ENCODE measurements at places on chromosomes 2 and 18.

GRCh38 chr2:228038967-228039366 is 142.5 kb downstream of the SPHKAP start:
- no peak for DNase-seq

DNA sequence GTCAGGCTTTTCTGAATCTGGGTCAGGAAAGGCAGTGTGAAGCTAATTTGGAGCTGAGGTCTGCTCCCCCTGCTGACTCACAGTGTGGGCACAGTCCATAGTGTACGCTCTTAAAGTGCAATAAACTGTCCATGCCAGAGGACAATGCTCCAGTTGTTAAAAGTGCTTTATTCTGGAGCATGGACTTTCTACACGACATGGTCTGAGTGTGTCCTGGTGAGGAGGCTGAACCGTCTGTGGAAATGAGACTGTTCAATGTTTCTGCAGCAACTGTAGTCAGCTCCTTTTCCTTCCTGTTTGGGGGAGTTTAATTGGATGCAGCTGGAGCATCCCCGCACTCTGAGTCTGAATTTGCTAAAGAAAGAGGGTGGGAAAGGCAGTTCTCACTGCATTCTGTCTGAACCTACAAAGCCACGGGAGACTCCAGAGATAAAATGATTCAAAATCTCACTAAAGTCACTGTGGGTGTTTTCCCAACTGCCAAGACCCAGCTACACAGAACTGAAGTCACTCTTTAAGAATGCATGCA is 110.2 kb upstream of the TRIB2 start:
- no peak for DNase-seq

GRCh38 chr18:44729631-44730101 is 49.0 kb downstream of the SETBP1 start:
- peak; percentile 35 for DNase-seq

GRCh38 chr2:32691678-32692077 is 63.8 kb downstream of the TTC27 start:
- DNase-seq = no peak

- DNase-seq = no peak
Observed at GRCh38 chr2:205500065-205500464, 182.2 kb upstream of the NRP2 start.

DNA sequence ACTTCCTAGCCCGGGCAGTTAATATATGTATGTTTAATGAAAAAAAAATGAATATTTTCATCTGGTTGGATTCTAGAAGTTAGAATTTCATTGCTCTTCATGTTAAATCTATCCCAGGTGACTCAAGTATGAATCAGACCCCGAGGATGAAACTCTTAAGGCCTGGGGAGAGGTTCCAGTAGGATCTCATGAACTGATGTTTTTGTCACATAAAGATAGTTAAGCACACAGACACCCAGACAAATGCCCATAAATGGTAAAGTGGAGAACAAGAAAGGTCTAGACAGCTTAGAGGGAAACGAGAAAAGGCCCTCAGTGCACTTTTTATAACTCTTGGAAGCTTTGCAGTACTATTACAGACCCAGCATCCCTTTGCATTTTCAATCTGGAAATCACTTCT is 114.1 kb downstream of the RIF1 start:
- DNase-seq = no peak

DNA sequence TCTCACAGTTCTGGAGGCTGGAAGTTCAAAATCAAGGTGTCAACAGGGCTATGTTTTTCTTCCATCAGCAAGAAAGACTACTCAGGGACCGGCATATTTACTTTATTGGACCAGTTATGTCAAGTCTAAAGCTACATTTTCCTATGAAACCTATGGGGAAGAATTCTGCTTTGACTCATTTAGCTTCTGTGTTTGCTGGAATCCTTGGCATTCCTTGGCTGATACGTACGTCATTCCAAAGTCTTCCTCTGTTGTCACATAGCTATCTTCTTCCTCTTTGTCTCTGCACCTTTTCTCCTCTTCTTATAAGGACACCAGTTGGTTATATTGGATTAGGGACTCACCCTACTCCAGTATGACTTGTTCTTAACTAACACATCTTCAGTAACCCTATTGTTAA is 137.4 kb upstream of the FBXO11 start:
- no peak for DNase-seq

DNA sequence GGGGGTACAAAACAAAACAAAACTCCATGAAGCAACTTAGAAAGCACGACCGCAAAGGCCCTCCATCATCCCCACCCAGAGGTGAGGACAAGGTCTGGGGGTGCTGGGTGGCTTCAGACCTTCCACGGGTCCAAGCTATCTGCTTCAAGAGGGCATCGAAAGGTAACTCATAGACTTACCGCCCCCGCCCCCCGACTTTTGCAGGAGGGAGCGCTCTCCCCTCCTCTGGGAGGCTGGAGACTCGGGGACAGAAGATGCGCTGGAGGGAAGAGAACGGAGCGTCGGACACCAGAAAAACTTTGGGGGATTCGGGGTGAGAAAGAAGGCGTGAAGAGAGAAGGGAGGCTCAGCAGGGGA is 300 bp upstream of the STON1 start:
- DNase-seq = no peak

- DNase-seq = no peak
Observed at GRCh38 chr2:36163520-36164254, 191.9 kb upstream of the CRIM1 start.

- peak; percentile 67 for DNase-seq
Observed at GRCh38 chr2:110748489-110748867, 16.1 kb downstream of the ACOXL start.

- no peak for DNase-seq
Observed at GRCh38 chr2:241329669-241330615, 14.2 kb downstream of the SEPTIN2 start.

GRCh38 chr2:172373766-172374165 is 53.6 kb upstream of the ITGA6 start:
- no peak for DNase-seq

GRCh38 chr2:131418625-131419024 is 54.7 kb upstream of the RAB6D start:
- DNase-seq = no peak

GRCh38 chr18:48785091-48785614 is 165.6 kb downstream of the SMAD7 start:
- peak; percentile 72 for DNase-seq

- no peak for DNase-seq
Observed at GRCh38 chr2:118806797-118807667, 40.4 kb downstream of the EN1 start.

DNA sequence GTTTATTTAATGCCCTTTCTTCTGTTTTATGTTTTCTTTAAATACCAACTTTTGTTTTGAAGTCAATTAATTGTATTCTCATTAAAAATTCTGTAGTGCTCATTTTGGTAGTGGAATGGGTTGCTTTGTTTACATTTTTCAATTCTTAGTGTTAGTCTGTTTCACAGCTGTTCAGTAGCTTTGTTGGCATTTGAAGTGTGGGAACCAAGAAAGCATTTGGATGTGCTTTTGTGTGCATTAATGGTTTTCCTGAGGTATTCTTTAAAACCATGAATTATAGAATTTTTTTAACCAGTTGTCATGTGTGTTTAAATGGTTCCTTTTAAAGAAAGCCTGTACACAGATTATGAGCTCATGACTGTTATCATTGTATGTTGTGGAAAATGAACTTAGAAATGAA is 19.7 kb downstream of the MIB1 start:
- no peak for DNase-seq

DNA sequence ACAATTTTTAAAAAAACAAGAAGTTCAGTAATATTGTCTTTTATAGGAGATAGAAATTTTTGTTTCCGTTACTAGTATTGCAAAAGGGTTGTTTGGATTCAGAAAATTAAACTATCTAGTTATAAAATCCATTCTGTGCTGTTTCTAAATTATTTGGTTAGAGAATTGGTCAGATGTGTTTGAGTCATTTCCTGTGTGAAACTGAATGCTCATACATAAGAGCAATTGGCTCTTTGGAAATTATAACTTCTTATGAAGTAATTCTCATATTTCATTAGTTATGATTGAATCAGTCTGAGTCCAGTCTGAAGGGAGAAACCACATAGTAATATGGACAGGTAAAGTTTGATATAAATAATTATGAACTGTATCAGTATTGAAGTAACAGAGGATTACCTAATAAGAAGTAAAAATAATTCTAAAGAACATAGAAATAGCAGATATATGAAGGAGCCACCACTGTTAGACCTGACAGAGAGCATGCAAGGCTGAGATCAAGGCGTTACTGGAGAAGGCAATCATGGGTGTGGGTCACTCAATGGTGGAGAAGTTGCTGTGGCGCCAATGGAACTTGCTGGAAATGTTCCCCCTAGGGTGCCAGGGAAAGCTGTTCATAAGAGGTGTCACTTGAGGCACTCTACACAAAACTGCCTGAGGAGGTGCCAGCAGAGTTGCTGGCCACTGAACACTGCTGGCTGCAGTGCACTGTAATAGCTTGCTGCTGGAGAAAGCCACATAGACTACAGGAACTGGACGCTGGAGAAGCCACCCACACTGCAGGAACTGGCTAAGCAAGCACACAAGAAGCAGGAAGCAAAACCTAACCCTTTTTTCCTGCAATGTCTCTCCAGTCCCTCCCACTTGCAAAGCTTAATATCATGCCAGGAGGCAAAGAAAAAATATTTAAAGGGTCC is 18.0 kb upstream of the FAP start:
- no peak for DNase-seq

DNA sequence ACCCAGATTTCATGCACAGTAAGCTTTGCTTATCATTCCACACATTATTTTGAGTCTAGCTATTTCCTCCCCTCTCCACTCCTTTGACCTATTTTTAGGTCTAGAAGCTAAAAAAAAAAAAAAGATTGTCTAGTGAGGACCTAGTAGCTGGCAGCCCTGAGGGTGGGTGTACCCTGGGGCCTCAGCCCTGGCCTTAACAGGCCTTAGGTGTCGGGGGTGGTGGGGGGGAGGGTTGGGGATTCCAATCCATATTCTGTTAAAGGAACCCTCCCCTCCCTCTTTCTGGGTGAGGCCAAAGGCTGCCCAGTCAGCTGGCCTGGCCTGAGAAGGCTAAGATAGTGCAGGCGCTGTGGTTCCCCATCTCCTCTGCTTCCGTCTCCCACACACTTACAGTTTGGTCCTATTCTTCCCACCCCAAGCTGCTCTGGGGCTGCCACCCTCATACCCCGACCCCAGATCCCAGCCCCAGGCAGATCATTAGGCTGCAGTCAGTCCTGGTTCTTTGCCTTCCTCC is 65.5 kb upstream of the HK2 start:
- no peak for DNase-seq

GRCh38 chr2:6674381-6674780 is 191.3 kb downstream of the CMPK2 start:
- no peak for DNase-seq

DNA sequence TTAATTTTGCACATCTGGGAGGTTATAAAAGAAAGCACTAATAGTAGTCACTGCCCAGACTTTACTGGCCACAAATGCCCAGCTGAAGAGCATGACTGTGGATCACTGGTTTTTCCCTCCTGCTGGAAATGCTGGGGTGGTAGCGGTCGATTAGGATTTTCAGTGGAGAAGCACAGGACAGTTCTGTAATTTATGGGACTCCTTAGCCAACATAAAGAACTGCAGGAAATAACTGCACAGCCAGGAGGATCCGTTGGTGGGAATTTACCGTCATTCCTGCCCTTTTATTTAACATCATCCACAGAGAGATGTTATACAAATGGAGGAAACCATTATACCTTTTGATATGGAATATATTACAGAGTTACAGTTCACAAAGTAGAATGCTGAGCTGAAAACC is 61.5 kb downstream of the TNFRSF11A start:
- no peak for DNase-seq

- no peak for DNase-seq
Observed at GRCh38 chr2:88071365-88071764, 3.7 kb downstream of the SMYD1 start.

DNA sequence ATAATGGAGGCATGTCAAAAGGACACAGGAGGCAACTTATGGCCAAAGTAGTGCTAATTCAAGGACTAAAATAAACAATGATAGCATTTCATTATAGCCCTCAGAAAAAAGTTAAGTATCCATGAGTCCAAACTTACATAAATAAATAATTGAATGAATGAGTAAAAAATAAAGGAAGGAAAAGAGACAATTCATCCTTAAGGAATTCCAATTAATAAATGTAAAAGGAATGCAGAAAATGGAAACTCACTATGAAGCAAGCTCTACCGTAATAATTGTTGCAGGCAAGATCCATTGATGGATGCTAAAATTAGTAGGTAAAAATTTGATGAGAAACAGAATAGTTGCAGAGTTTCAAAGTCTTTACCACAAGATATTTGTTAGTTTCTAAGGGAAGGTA is 88.2 kb upstream of the RAPGEF4 start:
- DNase-seq = no peak

DNA sequence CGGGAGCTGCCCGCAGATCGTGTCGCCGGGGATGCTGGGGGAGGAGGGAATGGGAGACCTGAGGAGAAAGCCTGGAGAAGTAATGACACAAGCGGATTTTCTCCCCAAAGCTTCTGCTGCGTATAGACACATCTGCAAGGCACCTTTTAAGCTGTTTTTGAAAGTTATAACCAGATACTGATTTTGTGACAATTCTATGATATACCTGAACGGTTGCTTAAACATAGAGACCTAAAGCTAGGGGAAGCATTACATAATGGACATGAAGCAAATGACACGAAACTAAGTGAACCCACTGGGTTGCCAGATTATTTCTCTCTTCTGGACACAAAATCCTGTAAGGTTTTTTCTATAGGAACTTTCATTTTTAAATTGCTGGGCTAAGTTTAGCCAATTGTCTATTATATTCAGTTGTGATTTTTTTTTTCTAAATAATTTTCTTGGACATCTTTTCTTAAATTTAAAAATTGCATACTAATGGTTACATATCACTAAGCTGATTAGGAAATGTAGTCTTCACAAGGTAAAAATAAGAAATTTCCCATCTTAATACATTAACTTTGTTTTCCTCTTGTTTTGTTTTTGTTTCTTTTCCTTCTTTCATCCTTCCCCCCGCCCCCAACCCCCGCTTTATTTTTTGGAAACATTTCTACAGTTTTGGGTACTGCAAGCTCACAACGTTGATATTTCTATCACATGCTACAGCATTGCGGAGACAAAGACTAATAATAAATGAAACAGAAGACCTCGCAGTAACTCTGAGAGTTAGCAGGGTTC is 1.3 kb downstream of the OSBPL6 start:
- DNase-seq = no peak

GRCh38 chr18:39448942-39449341 is 1883.3 kb upstream of the CELF4 start:
- DNase-seq = no peak

All from stimulated activated naive B cell treated with anti-CD40 and anti-IgM and Interleukin-4, amounts not matched to agents 10 μg/mL and 1 μg/mL and 100 μg/mL, for 72 hours (primary cell).